ENCODE measurements at places on chromosomes 6 and 20.

GRCh38 chr20:15643713-15644112, 929.5 kb downstream of the KIF16B start:
- no peak for DNase-seq

- DNase-seq: no peak
These were observed 426.1 kb downstream of the RFPL4B start for GRCh38 chr6:112773187-112773586.

- DNase-seq: no peak
These were observed 769 bp upstream of the PDYN start for GRCh38 chr20:1994627-1995026.

DNA sequence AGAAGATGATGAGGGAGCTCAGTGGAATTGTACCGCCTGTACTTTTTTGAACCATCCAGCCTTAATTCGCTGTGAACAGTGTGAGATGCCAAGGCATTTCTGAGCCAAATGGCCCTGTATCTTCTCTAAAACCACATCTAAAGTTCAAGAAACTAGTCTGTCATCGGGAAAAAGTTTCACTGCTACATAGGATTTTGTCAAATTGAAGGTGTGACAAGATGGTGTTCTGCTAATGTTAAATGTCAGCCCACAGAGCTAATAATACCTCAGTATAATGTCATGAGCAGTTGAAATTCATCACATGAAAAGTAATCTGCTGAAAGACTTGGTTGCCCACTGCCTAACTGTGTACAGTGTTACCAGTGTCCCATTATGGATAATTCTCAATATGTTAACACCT, 9.6 kb downstream of the SUMO4 start:
- no peak for DNase-seq

DNA sequence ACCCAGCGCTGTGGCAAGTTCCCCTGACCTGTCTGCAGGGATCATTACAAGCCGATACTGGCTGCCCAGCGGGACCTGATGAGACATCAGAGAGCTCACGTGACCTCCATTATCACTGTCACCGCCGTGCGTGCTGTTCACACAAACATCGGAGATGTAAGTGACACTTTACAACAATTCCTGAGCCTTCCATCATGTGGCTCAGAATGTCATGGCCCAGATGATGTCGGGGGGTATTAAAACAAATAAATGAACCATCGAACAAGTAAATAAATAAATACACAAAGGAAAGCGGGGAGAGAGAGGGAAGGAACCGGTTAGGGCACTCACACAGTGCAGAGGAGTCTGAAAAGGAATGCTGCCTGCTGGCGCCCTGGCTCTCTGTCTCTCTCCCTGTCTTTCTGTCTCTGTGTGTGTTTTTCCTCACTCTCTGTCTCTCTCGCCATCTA, 195.1 kb downstream of the BMP7 start:
- DNase-seq: no peak

DNA sequence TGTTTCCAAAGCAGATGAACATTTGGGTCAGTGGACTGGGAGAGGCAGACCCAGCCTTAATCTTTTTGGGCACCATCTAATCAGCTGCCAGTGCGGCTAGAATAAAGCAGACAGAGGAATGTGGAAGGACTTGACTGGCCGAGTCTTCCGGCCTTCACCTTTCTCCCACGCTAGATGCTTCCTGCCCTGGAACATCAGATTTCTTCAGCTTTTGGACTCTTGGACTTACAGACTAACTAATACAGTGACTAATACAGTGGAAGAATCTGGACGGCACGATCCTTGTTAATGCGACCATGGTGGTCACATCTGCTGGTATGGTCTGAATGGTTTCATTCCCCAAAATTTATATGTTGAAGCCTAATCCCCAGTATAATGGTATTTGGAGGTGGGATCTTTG, 122.6 kb upstream of the NXT1 start:
- DNase-seq: no peak

DNA sequence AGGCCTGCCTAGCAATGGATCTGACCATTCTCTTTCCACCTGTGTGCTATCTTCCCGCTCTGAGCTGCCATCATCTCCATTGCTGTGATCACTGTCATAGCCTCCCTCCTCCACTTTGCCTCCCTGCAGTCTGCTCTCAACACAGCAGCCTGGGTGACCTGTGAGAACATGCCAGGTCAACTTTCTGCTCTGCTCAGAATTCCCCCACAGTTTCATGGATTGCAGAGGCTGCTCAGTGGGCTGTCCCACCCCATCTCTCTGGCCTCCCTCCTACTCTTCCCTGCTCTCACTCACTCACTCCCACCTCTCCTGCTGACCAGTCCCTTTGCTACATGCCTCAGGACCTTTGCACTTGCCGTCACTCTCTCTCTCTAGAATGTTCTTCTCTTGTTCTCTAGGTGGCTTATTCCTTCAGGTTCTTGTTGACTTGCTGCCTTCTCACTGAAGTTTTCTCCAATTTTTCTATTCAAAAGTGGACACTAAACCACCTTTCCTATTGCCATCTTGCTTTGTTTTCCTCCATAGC, 159.9 kb downstream of the CD83 start:
- no peak for DNase-seq

All from activated T-cell treated with anti-CD3 and anti-CD28 coated beads, Interleukin-2, amount 50 U/mL, for 1 hour (primary cell).